HS-27A (cell line): ENCODE measurements at places on chromosomes 1 and 21.

DNA sequence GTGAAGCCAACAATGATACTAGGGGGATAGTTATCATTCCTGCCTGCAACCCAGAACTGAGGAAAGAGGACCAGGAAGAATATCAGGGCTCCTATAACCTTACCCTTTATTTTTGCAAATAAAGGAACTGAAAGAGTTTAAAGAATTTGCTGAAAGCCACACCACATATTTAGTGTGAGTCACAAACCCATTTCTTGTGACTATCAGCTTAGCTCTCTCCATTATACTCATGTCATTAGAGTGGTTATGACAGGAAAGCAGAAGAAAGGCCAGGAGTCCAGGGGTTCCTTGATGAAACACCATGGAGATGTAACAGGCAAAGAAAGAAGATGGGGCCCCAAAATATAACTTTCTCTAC is 141.1 kb upstream of the SAMSN1 start:
- no peak for DNase-seq

GRCh38 chr1:203395751-203396150 is 44.8 kb upstream of the FMOD start:
- no peak for DNase-seq

DNA sequence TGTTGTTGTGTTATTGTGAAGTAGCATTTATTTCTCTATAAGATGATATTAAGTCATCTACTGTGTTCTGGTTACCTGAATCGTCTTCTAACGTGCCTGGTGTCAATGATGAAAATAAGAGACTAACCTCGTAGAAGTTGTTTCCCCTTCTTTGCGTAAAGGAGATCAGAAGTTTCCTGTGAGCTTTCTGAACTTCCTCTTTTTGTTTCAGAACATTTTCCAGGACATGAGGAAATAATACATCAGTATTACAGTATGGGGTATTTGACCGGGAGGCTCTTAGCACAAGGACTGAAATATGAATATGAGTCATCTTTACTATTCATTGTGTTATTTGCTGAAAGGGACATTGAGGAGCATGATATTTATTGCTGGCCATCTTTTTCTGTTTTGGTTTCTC is 1.3 kb downstream of the ST6GALNAC3 start:
- DNase-seq = no peak

DNA sequence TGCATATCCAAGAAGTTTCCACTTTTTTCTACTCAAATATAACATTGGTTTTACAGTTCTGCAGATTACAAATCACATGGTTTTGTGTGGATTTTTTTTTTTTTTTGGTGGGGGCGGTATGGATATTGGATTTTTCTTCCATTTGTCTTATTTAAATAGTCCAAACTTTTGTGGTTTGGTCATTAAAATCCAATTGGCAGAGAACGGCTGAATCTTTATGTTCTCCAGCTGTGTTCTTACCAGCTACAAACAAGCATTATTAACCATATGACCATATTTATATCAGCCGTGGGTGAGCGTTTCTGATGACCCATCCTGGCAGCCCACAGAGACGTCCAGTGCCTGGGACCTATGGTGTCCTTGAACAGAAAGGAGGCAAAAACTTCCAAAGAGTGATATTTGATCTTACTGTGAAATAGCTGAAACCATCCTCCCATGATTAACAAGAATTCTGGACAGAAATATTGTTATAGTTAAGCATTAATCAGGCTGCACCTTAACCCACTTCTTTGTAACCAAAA is 200.4 kb downstream of the LYPLAL1 start:
- no peak for DNase-seq

GRCh38 chr1:223199094-223199647 is 56.1 kb upstream of the TLR5 start:
- DNase-seq = no peak

GRCh38 chr1:106925750-106926149 is 130.7 kb upstream of the PRMT6 start:
- DNase-seq = no peak

GRCh38 chr1:157371221-157371620 is 181.1 kb downstream of the FCRL5 start:
- no peak for DNase-seq

GRCh38 chr1:163410073-163410999 is 88.6 kb downstream of the NUF2 start:
- DNase-seq = peak; percentile 15

- peak; percentile 74 for DNase-seq
Observed at GRCh38 chr1:43227143-43227764, 42.5 kb upstream of the TMEM125 start.

- DNase-seq = no peak
Observed at GRCh38 chr1:110343249-110343648, 4.1 kb downstream of the RBM15 start.

GRCh38 chr1:226820941-226821718 is 49.3 kb upstream of the PSEN2 start:
- peak; percentile 36 for DNase-seq

DNA sequence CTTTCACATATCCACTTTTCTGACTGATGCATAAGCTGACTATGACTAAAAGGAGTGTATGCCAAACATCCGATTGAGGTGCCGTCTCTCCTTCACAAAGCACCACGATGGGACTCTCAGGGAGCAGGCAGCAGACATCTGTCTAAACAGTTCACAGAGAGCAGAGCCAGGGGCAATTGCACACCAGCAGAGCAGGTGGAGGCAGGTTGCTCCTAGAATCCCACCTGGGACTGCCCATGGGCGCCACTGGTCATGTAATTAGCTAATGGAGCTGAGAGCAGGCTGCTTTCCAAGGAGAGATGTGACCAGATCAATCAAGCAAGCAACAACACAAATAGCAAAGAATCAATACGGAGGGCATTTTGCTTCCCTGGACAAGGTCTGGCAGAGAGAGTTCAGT is 30.5 kb upstream of the COA6 start:
- DNase-seq = no peak

GRCh38 chr1:182229451-182229850 is 162.1 kb downstream of the GLUL start:
- no peak for DNase-seq

DNA sequence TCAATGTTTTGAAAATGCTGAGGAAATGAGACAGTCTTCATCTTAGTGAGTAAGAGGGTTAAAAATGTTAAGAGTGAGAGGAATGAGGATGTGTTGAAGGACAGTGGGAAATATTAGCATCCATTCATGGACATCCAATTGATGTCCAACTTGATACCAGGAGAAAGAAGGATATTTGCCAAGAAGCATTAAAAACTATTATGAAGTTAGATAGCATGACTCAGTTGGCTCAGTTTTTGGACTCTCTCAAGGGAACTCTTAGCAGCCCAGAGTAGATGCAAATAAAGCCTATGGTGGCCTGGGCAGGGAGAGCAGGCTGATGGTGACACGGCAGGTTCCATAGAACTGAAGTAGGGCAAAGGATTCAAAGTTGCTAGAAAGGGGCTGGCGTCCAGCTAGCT is 171.0 kb downstream of the ZZZ3 start:
- peak; percentile 91 for DNase-seq

DNA sequence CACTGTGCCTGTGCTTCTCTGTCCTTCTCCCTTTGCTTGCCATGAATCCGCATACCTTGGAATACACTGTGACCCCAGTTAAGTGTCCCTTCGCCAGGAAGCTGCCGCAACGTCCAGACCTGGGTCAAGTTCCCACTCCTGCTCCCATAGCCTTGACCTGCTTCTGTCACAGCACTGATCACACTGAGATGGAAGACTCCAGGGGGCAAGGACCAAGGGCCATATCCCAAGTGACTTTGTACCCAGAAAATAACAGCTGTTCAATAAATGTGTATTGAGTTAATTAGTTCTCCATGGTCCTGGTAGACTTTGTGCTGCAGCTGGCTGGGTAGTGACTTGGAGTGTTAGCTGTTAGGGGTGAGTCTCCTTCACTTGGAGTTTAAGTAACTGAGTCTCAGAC is 25.8 kb downstream of the SLC5A9 start:
- DNase-seq = no peak

- no peak for DNase-seq
Observed at GRCh38 chr1:202750024-202750423, 39.8 kb upstream of the SYT2 start.

DNA sequence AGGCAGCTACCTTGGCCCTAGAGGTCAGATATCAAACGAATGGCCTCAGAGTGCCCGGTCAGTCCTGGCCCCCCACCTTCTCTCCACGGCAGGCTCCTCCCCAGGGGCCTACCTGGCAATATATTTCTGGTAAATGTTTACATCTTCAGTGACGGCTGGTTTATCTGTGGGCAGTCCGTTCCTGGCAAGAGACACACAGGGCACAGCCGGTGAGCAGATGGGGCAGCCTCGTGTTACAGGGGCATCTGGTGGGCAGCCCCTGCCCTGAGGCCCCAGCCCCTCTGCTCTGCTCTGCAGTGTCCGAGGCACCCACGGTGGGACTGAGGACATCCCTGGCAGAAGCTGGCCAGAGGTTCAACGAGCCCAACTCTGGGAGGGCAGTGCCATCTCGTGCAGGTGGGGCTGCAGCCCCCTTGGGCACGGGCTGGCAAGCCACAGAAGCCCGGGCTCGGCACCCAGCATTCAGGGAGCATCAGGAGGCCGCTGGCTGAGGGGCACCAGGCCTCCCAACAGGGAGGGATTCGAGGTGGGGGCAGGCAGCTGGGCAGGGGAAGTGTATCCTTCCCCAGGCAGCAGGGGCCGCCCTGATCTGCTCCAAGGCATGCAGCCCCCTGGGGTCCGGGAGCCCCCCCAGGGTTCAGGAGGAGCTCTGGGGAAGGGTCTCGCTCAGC is 137.9 kb downstream of the CASZ1 start:
- no peak for DNase-seq

DNA sequence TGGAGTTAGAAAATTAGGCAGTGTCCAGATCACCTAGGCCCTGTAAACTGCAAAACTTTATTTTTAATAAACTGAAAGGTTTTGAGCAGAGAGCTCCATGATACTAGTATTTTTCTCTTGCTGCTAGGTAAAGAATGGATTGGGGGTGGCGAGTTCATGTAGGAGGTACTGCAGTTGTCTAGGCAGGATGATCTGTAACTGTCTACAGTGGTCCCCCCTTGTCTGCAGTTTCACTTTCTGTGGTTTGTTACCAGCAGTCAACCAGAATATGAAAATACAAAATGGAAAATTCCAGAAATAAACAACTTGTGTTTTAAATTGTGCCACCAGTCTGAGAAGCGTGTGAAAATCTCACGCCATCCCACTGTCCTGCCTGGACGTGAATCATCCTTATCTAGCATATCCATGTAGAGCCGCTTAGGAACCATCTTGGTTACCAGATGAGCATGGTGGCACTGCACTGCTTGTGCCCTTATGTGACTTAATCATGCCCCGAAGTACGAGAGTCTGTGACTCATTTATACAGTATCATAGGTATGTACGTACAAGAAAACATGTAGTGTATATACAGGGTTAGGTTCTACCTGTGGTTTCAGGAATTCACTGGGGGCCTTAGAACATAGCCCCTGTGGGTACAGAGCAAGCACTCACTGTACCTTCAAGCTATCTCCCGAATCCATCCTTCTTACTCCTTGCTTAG is 94.2 kb downstream of the AHCTF1 start:
- DNase-seq = no peak

DNA sequence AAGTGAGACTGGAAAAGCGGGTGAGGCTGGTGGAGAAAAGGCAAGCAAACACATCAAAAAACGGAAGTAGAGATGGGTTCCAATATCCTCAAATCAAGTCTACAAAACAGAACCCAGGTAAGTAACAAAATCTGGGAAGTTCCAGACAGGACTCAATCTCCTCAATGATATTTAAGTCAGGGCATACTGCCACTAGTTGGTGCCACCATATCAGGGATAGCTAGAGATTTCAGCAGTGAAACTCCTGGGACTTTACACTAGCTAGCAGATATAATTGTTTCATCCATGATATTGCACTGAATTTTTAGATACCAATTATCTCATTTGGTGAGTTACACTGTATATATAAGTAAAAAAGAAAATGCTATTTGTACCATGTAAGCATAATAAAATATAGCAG is 52.0 kb downstream of the EYA3 start:
- no peak for DNase-seq

GRCh38 chr1:51636764-51637522 is 20.1 kb downstream of the OSBPL9 start:
- DNase-seq = no peak

- no peak for DNase-seq
Observed at GRCh38 chr1:201178718-201179117, 11.9 kb upstream of the IGFN1 start.

GRCh38 chr1:77025599-77025998 is 158.3 kb downstream of the ST6GALNAC5 start:
- no peak for DNase-seq

- DNase-seq = no peak
Observed at GRCh38 chr1:192869308-192869940, 60.6 kb downstream of the RGS2 start.

DNA sequence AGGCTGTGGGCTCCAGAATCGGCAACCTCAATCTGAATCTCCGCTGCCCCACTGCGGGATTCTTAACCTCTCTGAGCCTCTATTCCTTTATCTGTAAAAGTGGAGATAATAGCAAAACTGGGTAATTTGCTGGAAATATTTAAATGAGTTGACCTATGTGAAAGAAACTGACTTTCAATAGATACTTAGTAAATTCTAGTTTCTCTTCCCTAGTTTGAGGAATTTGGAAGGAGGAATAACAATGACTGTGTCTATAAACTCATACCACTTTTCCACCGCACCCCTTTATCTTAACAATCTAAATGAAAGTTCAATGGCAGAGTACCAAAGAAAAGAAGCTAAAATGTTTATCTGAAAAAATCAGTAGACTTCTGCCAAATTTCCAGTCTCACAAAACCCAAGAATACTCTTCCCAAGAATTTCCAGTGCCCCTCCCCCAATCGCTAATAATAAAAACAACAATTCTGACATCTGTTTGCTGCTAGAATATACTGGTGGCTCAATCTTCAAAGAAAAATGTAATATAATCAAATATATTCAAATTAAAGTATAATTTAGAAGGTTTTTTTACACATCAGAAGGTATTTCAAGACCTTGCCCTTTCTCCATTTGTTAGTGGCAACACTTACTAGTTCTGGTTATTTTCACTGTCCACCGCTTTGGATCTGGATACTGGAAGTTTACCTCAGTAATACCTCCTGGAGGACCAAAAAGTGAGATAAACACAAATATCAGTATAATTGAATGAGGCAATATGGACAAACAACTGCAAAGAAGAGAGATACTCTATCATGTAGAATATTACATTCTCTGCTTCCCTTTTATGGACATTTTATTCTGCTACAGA is 171.2 kb downstream of the LTN1 start:
- no peak for DNase-seq

- DNase-seq = no peak
Observed at GRCh38 chr1:225816643-225817538, 7.0 kb downstream of the EPHX1 start.

DNA sequence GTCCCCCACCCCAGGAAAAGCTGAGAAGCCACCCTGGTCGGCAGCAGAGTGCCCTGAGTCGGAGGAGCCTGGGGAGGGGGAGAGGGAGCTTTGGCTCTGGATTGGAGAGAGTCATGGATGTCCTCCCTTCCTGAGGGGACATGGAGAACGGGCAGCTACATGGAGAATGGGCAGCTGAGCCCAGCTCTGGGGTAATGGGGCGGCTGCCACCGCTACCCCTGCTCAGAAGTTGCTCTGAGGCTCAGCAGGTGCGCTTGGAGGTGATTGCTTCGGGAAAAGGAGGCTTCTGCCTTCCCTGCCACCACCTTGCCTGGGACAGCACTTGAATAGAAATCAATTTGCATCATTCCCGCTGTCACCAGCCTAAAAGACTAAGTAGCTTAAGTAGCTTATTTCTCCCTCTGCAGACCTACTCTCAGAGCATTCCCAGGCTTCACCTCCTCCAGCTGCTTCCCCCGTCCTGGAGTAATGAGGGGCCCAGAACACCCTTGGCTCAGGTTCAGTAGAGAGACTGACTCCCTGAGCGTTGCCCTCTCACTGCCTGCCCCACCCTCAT is 8.3 kb downstream of the DISP3 start:
- no peak for DNase-seq

GRCh38 chr1:108972951-108973350 is 9.7 kb upstream of the CLCC1 start:
- no peak for DNase-seq

GRCh38 chr1:234734412-234734835 is 124.4 kb upstream of the IRF2BP2 start:
- no peak for DNase-seq
